CD4-positive, alpha-beta T cell treated with Interleukin-4 for 4 hours (primary cell): ENCODE measurements at places on chromosomes 3 and 15.

GRCh38 chr3:155065537-155065936, 14.6 kb upstream of the MME start:
- DNase-seq, result no peak

DNA sequence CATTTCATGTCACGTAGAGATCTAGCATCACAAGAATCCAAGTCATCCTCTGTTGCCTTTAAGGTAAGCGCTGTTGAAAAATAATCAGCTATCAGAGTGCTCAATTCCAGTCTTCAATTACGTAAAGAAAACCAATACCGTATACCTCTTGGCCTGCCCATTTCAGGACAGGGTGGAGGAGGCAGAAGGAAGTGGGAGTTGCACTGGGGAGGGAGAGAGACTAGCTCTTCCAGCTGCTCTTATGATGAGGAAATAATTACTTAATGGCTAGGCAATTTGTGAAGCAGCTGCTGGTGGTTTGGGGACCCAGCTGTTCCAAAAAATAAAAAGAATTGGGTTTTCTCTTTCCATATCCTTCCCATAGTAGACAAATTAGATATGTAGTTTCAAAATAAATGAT, 365.8 kb upstream of the MCTP2 start:
- no peak for DNase-seq

DNA sequence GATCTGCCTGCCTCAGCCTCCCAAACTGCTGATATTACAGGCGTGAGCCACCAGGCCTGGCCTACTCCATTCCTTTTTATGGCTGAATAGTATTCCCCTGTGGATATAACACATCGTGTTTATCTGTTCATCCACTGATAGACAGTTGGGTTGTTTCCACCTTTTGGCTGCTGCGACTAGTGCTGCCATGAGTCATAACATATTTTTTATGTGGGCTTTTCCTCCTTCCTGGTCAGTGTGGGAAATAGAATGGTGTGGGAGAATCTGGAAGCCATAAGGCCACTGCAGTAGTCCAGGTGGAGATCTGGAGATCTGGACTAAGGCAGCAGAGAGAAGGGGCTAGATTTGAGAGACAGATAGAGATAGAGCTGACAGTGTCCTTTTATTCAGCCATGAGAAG, 16.2 kb downstream of the LCMT2 start:
- DNase-seq, result no peak

DNA sequence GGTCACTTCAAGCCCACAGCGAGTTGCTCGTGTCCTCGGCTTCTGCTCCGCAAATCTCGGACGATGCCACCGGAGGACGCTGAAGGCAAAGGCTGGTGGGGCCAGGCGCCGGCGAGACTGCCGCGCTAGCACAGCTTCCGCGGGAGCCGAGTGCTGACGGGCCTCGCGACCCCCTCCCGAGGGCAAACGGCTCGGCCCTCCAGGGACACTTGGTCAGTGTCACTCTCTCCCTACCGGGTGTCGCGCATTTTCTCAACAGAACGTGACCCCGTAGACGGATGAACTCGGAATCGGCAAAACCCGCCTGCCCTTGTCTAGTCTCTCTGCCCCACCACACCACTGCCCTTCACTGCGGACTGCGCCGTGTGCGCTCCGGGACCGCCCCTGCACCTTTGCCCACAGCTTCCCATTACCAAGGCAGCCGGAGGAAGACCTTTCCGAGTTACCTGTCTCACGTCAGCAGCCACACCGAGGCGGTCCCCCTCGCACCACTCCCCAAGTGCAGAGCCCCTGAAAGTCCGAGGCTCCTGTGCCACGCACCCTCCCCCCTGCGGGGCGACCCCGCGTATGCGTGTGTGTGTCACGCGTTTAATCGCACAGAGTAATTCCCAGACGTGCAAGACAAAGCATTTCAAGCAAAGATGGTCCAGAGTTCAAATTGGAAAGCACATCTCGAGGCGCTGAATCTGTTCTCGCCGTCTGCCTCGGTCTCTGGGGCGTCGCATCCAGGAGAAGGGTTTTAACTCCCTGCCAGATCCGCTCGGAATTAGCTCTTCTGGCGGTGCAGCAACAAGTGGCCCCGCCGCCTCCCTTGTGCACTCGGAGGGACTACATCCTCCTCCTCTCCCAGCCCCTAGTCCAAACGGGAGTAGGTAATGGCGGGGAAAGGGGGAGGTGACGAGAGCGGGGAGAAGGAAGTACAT, 245.0 kb upstream of the TOPAZ1 start:
- DNase-seq, result no peak

- no peak for DNase-seq
Measured at GRCh38 chr3:172454180-172454579, 5.9 kb upstream of the GHSR start.

DNA sequence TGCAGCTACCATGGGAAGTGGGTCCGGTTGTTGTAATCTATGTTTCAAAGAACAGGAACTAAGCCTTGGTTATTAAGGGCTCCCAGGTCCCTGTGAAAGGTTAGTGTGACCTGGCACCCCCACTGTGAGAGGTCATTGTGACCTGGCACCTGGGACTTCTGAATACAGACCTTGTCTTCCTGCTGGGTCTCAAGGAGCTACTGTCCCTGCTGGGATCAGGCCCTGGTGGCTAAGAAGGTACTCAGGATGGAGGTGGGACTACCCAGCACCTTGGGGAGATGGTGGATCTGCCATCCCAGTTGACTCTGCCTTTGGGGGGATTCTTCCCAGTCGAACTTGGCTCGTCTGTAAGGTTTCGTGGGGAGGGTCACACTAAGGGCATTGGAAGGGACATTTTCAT, 10.3 kb upstream of the SLCO2A1 start:
- no peak for DNase-seq

DNA sequence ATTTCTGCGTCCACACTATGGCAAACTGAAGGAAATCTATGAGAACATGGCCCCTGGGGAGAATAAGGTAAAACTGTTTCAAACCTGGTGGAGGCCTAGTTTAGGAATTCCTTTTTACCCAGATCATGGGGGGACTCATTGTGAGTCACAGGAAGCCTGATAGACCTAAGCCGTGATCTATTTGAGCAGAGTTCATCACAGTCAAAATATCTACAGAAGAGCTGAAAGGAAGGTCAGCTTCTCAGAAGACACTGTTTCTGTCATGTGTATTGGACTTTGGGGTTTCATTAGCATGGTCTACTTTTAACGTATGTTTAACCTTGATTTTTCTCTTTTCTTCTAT, 1.3 kb downstream of the PSMD2 start:
- DNase-seq, result no peak

GRCh38 chr15:33419701-33420100, 108.9 kb downstream of the RYR3 start:
- no peak for DNase-seq
